ENCODE measurements at places on chromosomes 16 and 17.

GRCh38 chr16:65961476-65962143, 404.9 kb upstream of the CDH5 start:
- DNase-seq: no peak

GRCh38 chr16:537415-538335, 10.2 kb downstream of the CAPN15 start:
- DNase-seq: no peak

DNA sequence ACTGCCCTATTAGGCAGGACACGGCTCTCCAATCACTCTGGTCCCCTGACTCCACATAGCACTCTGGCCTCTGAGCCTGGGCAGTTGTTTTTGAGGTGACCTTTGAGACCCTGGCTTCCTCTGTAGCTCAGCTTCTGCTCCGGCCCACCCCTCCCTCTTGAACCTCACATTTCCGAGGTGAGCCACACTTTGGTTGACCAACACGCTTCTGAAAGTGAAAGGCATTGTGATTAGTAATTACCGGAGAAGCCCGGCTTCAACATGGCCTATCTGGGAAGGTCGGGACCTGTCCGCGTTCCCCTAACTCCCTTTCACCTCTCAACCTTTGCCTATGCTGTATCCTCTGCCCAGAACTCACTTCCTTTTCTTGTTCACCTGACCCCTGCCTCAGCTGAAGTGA, 10.3 kb upstream of the ITGAX start:
- no peak for DNase-seq

GRCh38 chr17:27577884-27578717, 52.9 kb upstream of the LGALS9 start:
- no peak for DNase-seq

DNA sequence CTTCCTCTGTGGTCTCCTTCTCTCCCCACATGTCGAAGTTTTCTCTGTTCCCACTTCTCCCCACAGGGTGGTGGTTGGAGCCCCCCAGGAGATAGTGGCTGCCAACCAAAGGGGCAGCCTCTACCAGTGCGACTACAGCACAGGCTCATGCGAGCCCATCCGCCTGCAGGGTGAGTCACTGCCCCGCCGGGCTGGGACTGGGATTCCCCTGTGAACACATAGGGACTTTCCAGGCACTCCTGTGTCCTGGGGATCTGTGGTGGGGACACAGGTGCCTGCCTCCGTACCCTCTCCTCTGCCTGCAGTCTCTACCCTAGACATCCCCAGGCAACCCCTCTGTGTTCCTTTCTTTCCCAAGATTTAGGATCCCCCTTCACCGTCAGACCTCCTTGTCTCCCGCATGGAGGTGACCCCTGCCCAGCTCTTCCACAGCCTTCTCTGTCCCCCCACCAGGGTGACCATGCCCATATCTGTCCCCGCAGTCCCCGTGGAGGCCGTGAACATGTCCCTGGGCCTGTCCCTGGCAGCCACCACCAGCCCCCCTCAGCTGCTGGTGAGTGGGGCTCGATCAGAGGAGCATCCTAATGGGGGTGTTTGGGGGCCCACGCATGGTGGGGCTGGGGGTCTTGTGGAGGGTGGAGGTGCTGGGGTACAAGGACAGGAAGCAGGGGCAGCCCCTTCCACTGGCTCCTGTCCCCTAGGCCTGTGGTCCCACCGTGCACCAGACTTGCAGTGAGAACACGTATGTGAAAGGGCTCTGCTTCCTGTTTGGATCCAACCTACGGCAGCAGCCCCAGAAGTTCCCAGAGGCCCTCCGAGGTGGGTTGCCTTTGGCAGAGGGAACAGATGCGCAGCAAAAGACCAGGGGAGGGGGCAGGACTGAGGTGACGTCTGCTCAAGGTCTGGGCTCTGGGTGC, 5.8 kb downstream of the ITGAM start:
- DNase-seq: no peak

- no peak for DNase-seq
Observed at GRCh38 chr16:79593754-79594153, 6.8 kb downstream of the MAF start.

DNA sequence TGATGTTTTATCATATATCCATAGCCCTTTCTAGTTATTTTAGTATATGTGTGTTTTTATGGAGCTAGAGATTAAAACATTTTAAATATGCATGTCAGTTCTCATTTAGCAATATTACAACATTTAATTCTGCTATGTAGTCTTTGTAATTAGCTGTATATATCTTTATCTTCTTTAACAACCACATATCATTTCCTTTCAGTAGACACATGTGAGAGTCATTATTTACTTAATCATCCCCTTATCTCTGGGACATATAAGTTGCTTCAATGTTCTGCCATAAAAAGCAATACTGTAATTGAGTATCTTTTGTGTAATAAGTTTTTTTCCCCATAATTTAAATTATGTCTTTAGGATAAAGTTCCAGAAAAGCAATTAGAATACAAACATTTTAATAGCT, 52.0 kb upstream of the CLEC3A start:
- DNase-seq: no peak

DNA sequence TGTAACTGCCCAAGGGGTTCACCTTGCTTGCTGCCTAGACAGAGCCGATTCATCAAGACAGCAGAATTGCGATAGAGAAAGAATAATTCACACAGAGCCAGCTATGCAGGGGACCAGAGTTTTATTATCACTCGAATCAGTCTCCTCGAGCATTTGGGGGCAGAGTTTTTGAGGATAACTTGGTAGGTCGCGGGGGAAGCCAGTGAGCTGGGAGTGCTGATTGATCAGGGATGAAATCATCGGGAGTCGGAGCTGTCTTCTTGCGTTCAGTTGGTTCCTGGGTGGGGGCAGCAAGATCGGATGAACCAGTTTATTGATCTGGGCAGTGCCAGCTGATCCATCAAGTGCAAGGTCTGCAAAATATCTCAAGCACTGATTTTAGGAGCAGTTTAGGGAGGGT, 9.1 kb downstream of the ITGAM start:
- no peak for DNase-seq

DNA sequence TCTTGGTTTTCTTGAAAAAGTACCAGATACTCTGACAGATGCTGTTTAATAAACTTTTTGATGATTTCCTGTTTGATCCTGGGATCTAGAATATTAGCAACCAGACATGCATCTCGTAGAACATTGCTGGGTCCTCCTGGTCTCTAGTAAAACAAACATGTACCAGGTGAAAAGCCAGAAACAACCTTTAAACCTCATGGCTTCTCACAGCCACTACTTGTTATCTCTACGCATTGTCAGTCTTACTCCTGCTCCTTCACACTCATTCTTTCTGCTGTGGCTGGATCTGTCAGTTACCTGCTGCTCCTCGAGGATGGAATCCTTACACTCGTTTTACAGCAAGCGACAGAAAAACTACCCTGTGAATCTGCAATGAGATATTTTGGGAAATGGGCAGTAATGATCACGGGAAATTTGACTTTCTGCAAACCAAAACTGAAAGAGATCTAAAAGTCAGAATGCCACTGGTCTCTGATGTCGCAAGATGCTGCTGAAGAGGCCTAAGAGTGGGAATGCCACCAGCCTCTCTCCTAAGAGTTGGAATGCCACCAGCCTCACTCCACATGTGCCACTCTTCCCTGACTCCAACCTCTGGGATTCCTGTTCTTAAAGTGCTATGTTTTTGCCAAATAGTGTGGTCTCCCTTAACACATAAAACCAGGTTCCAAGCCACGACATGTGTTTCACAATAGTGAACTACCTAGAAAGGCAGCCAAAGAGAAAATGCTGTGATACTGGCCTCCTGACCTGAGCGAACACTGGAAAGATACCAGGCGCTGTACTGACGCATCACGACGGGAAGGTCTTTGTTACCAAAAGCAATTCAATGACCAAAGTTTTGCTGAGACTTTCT, 86.3 kb downstream of the VPS53 start:
- no peak for DNase-seq

GRCh38 chr16:77402118-77402517, 32.7 kb downstream of the ADAMTS18 start:
- DNase-seq: no peak

DNA sequence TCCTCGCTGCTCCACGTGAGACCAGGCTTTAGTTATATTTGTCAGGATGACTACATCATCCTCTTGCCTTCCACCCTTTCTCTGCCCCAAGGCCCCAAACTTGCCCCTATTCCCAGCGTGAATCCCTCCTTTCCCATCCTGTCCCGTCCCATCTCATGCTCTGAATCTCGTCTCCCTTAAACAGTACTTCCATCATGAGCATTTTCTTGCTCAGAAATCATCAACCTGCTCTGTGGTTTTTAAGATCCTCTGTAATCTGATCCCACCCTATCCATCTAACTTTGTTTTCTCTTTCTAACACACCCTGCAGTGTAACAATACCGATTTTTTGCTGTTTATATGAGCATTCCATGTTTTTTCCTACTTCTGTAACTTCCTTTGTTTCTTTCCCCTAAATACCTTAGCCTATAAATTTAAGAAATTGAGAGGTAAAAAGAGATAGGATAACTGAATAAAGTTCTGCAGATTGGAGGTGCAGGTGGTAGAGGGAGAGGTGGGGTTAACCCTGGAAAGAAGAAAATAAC, 39.7 kb downstream of the MRTFB start:
- DNase-seq: no peak

- DNase-seq: no peak
Observed at GRCh38 chr16:17213025-17213424, 257.7 kb downstream of the XYLT1 start.

DNA sequence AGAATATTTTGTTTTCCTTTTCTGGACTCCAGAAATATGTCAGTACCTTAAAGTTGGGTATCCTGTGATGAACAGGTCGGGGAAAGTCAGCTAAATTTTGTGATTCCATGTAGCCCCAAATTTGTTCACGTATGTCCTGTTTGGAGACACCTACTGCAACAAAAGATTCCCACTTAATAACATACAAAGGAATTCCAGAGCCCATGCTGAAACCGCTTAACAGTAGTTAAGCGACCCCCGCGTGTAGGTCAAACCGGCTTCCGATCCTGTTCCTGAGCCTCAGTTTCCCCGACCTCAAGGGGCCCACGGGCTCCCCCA, 477 bp downstream of the MTHFSD start:
- DNase-seq: no peak

GRCh38 chr17:82416771-82417170, 1.4 kb upstream of the HEXD start:
- no peak for DNase-seq

DNA sequence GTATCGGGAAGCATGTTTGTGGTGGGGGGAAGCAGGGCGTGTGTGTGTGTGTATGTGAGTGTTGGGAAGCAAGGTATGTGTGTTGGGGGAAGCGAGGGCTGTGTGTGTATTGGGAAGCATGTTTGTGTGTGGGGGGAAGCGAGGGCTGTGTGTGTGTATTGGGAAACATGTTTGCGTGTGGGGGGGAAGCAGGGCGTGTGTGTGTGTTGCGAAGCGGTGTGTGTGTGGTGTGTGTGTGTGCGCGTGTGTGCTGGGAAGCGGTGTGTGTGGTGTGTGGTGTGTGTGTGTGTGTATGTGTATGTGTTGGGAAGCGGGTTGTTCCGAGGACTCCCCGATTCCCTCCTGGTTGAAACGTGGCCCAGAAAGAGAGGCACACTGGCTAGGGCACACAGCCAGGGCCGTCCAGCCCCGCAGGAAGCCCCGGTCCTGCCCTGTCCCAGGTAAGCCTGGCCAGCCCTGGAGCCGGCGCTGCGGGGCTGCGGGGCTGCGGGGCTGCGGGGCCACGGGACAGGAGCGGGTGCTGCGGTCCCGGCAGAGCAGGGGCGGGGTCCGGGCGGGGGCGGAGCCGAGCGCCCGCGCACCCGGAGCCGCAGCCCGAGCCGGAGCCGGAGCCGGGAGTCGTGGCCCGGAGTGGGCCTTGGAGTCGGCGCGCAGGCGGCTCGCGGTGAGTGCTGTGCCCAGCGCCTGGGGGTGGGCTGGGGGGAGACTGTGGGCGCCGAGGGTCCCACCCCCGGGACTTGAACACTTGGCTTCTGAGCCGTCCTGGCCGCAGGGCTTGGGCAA, at the start of gene NOD2:
Gene NOD2, plus strand, starts transcription at position 608 of the 783 bp plus-strand sequence. CDS start 5,890 bp downstream, outside the sequence.
- no peak for DNase-seq

DNA sequence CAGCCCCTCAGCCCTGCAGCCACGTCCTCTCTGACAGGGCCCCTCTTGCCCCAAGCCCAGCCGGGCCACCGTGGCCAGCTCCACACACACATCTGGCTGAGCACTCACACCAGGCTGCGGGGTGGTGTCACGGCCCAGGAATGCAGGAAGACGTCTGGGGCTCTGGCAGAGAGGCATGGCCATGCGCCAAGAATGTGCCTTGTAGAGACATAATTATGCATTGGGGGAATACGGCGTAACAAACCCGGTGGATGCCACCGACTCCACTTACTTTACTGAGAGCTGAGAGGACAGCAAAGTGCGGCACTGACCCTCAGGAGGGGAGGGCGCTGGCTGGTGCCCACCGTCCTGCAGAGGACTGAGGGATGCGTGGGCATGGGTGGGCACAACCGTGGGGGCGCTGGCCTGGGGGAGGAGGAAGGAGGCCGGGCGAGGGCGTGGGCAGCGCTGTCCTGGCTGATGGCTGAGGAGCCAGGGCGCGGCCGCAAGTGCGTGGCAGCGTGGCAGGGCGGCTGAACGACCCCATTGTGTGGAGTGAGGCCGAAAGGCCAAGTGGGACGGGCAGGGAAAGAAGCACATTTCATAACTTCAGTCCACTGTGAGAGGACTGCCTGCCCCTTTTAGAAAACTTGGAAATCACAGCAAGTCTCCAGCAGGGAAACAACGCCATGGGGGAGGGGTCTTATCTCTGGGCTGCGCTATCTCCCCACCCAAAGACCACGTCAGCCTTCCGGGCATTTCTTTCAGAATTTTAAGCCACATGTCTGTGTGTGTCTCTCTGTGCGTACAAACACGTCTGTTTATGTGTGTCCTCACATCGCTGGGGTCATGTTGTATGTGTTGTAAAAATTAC, 30.6 kb downstream of the METRNL start:
- peak; percentile 87 for DNase-seq

- DNase-seq: no peak
Observed at GRCh38 chr17:79461041-79461440, 149.8 kb downstream of the RBFOX3 start.

DNA sequence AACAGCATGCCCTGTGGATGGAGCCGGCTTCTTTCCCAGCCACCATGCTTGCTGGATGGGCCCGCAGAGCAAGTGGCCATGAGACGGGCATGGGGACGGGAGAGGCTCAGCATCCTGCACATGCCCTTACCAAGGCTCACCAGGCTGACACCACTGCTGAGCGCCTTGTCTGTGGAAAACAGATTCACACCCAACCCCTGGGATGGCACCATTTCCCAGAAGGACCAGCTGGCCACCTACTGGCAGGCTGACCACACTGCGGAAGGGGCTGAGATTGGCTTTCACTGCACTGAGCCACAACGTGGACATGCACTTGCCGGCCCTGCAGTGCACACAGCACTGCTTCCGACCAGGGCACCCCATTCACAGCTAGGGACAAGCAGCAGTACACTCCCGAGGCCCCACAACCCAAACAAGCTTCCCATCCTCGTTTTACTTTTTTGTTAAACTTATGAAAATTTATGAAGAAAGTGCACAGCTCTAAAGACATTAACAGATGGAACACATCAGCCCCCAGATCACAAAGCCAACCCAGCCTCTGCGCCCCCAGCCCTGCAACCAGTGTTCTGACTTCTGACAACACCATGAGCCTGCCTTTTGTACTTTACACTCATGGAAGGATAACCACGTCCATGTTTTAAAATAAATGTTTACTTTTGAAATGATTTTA, 13.9 kb upstream of the KRTAP17-1 start:
- DNase-seq: no peak
